Central memory CD8-positive, alpha-beta T cell (primary cell): ENCODE measurements at places on chromosomes 13 and 19.

DNA sequence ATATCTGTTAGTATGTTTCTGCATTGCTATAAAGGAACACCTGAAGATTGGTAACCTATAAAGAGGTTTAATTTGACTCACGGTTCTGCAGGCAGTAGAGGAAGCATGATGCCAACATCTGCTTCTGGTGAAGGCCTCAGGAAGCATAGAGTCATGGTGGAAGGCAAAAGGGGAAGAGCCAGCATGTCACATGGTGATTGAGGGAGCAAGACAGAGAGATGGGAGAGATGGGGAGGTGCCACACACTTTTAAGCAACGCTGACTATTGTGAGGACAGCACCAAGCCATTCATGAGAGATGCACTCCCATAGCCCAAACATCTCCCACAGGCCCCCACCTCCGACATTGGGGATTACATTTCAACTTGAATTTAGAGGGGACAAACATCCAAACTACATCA, 32.8 kb downstream of the COG6 start:
- DNase-seq, result no peak

GRCh38 chr13:52749419-52749818, 9.8 kb upstream of the CNMD start:
- no peak for DNase-seq

- no peak for DNase-seq
These were observed 206.5 kb upstream of the TSHZ3 start for GRCh38 chr19:31555634-31556215.

- no peak for DNase-seq
These were observed 977 bp downstream of the EPHX3 start for GRCh38 chr19:15231271-15231670.

GRCh38 chr19:41998246-41999020, 4.4 kb upstream of the ATP1A3 start:
- no peak for DNase-seq

GRCh38 chr19:32977280-32977679, 5.2 kb downstream of the FAAP24 start:
- no peak for DNase-seq

- no peak for DNase-seq
These were observed 656.0 kb downstream of the GPC5 start for GRCh38 chr13:92054389-92054788.

DNA sequence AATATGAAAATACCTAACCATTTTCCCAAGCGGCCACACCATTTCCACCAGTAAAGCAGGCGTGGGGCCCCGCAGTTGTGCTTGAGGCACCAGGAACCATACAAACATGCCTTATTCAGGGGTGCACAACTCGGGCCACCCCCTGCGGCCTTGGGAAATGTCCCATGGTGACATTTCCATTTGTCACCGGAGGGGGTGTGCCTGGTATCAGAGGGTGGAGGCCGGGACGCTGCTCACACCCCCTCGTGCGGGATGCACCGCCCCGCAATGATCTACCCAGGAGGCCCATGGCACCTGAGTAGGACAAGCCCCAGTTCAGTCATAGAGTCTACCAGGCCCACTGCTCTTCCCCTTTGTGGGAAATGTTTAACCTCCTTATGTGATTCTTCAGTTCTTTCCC, 218.8 kb downstream of the TEX29 start:
- DNase-seq, result no peak

- DNase-seq, result no peak
These were observed 102.7 kb downstream of the ELF1 start for GRCh38 chr13:40916207-40916998.

DNA sequence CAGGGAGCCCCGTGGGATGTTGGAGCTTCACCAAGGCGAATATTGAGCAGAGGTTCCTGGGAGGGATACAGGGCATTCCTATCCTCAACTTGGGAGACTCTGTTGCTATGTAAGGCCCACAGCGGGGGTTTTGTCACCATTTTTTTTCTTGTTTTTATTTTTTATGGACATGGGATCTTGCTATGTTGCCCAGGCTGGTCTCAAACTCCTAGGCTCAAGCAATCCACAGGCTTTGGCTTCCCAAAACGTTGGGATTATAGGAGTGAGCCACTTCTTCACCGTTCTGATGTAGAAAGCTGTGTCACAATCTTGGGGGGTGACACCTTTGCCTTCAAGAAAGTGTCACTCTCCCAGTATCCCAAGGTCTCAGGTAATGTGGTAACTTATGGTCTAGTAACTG, 2.6 kb downstream of the DLL3 start:
- DNase-seq, result no peak

- DNase-seq, result no peak
These were observed 257.9 kb downstream of the KLF12 start for GRCh38 chr13:73876323-73876722.

GRCh38 chr13:85650613-85651012, 148.6 kb downstream of the SLITRK6 start:
- no peak for DNase-seq

GRCh38 chr13:107788464-107789165, 426.7 kb downstream of the LIG4 start:
- no peak for DNase-seq

DNA sequence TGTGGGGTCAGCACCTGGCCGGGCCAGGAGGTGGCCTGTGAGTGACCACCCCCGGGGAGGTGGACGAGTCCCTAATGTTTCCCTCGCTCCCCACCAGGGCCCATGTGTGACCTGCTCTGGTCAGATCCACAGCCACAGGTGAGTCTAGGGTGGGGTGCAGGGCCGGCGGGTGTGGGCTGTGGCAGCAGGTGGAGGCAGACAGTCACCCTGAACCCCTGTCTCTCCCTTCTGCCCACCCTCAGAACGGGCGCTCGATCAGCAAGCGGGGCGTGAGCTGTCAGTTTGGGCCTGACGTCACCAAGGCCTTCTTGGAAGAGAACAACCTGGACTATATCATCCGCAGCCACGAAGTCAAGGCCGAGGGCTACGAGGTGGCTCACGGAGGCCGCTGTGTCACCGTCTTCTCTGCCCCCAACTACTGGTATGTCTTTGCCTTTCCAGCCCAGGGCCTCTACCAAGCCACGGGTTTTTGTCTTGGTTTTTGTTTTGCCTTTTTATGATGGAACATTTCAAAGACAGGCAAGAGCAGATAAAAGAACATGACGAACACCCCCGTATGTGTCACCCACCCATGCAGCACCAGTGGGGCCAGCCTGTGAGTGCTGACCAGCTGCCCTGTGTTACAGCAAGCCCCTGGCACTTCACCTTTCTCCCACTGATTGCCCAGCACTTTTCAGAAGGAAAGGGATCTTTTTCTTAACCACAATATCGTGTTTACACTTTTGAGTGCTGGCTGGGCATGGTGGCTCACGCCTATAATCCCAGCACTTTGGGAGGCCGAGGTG, 24.9 kb downstream of the CCDC8 start:
- DNase-seq, result no peak
